ENCODE measurements at places on chromosomes 11 and 22.

DNA sequence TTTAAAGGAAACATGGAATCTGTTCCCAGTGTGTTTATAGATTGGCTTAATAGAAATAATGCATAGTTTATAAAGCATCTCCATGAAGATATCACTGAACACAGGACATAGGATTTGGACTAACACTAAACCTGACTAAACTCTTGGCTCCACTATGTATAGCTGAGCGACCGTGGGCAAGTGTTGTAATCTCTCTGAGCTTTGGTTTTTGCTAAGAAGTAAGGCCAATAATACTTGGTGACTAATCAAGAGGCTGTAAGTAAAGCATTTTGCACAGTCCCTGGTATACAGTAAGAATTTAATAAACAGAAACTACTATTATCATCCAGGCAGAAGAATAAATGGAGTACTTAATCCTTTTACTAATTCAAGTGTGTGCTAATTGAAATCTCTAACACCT is 125.5 kb upstream of the MTMR2 start:
- DNase-seq, result peak; percentile 58

- DNase-seq, result peak; percentile 37
Observed at GRCh38 chr22:23187871-23188700, 7.8 kb downstream of the BCR start.

GRCh38 chr11:13160806-13161205 is 116.8 kb upstream of the BMAL1 start:
- no peak for DNase-seq

GRCh38 chr11:83361831-83362230 is 75.7 kb upstream of the CCDC90B start:
- no peak for DNase-seq

- peak; percentile 95 for DNase-seq
Observed at GRCh38 chr11:130580372-130580771, 131.9 kb downstream of the ADAMTS15 start.

- DNase-seq, result peak; percentile 71
Observed at GRCh38 chr11:94638902-94639373, 71.8 kb downstream of the PIWIL4 start.

GRCh38 chr11:93532281-93532789 is 10.9 kb downstream of the SMCO4 start:
- DNase-seq, result peak; percentile 47

GRCh38 chr22:30704978-30705377 is 10.3 kb downstream of the OSBP2 start:
- no peak for DNase-seq

- DNase-seq, result no peak
Observed at GRCh38 chr22:32233091-32233490, 22.1 kb downstream of the SLC5A4 start.

- no peak for DNase-seq
Observed at GRCh38 chr11:62536301-62536957, 10.2 kb downstream of the AHNAK start.

- DNase-seq, result peak; percentile 80
Observed at GRCh38 chr11:66835768-66836405, 7.4 kb upstream of the RCE1 start.

- DNase-seq, result no peak
Observed at GRCh38 chr11:57728829-57729228, 12.5 kb upstream of the SELENOH start.

GRCh38 chr11:8225589-8226036 is 38.1 kb downstream of the LMO1 start:
- DNase-seq, result peak; percentile 66

Measured in EH (cell line).